ENCODE measurements at places on chromosomes 3 and 15. TPM values are rescaled to one million over a fixed set of nuclear protein-coding genes. Genes with fewer than 3 reads are reported as not detected.
A peak's percentile ranks its signal among the peaks of the same experiment; 100 is the strongest.

Gene DMXL2
- total RNA-seq: 27.9 TPM

DNA sequence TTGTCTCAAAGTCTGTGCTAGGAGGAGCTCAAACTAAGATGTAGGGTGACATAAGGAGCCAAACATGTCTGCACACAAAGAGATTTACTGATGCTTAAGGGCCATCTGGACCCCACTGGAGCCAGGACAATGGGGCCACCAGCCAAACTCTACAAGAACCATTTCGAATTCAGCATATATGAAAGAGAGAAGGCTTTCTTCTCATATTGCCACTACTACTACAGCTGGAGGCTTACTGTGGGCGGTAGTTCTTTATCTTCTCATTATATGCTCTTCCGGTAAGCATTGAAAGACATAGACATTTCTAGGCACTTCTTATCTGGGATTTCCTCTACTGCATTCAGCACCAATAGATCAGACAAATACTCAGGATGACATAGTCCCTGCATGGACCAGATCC is 404.4 kb upstream of the PROK2 start:
- DNase-seq: no peak

DNA sequence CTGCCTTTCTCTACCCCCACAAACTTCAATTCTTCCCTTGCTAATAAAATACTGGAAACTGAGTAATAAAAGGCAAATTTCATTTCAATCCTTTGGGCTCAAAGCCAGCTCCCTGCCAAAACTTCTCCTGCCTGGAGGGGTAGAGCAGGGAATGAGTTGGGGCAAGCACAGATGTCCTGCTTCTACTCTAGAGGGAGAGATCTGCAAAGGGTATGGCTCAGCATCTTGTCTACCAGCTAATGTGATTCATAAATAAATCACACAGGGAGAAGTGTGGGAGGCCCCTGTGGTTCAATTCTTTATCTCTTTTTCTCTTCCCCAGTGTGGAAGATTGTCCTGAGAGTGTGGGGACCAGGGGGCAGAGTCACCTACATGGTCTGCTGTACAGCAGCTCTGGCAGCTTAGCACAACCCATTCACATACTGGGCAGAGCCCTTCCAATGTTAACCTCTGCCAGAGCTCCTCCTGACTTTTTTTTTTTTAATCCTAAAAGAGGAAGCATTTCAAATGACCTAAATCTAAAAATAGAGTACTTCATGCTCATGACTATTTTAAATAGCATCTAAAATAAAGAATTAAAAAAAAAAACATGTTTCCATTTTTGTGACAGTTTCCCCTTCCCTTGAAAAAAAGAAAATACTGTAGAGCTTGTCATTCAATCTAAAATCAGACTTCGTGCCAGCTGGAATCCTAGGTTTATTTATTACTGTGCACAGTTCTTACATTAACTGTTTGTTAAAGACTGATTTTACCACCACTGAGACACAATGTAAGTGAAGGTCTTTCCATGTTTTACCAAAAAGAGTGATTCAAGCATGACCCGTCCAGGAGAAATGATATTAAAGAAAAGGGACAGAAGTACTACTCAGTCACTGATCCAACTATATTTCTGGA is 1083.7 kb upstream of the CFAP20DC start:
- no peak for DNase-seq

Gene RPSA
- total RNA-seq: 1,060 TPM

Gene MYO1E
- total RNA-seq: 61.0 TPM

Gene CCDC39
- not detected for total RNA-seq

DNA sequence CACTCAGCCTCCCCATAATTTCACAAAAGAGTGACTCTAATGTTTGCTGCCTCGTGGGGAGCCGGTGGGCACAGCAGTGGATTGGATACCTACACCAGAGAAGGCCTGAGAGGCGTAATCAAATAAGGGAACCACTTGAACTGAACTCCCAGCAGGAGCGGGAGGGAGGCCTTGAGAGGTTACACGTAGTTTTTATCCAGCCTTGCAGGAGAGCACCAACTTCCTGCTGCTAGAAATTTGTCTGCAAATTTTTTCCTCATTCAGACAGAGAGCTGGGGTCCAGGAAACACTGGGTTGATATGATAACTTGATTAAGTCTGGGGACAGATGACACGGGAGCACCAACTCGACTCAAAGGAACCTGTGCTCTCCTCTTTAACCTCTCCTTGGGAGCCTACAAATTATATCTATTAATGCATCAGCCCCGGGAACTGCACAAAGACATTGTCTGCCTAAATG is 69.8 kb downstream of the HES1 start:
- DNase-seq: no peak

- no peak for DNase-seq
Observed at GRCh38 chr3:24377218-24377993, 117.2 kb downstream of the THRB start.

GRCh38 chr3:190458040-190458439 is 8.3 kb upstream of the TMEM207 start:
- DNase-seq: peak; percentile 8

DNA sequence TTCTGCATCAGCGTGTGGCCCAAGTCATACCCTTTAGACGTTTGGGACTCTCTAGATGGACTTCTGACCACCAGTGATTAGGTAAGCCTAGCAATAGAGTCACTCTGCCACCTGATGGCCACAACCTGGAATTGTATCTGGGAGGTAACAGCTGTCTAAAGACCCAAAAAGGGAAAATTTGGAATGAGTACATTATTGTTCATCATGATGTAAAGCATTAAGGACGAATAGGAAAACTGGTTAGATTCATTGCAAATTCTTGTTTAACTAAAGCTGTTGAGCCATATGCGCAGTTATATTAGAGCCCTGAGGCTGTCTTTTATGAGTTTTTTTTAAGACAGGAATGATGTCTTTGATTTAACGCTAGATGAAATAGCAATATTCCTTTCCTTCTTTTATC is 63.6 kb downstream of the FAM81A start:
- peak; percentile 39 for DNase-seq

DNA sequence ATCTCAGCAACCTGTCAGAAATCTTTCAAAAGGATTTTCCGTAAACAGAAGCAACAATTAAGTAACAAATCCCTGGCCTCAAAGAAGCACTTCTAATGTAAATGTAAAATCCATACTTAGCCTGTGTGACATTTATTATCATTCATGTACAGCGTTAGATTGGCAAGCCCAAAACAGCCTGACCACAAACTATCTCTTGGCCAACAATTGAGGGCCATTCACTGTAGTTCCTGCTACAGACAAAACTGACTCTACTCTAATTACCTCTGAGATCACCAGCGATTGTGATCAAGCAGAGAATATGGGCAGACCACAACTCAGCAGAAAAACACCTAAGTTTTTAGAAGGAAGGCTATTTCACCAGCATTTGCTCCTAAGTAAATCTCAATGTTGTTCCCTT is 9.2 kb downstream of the SHQ1 start:
- DNase-seq: no peak

- no peak for DNase-seq
Observed at GRCh38 chr3:21158861-21159542, 592.0 kb downstream of the ZNF385D start.

Gene LYZL4
- not detected for total RNA-seq

Gene HRH1
- total RNA-seq: 2.7 TPM

- DNase-seq: peak; percentile 61
Observed at GRCh38 chr3:111809186-111809585, 49.9 kb upstream of the PHLDB2 start.

- no peak for DNase-seq
Observed at GRCh38 chr15:81547521-81548132, 173.6 kb upstream of the TMC3 start.

Gene SAMD7
- not detected for total RNA-seq

DNA sequence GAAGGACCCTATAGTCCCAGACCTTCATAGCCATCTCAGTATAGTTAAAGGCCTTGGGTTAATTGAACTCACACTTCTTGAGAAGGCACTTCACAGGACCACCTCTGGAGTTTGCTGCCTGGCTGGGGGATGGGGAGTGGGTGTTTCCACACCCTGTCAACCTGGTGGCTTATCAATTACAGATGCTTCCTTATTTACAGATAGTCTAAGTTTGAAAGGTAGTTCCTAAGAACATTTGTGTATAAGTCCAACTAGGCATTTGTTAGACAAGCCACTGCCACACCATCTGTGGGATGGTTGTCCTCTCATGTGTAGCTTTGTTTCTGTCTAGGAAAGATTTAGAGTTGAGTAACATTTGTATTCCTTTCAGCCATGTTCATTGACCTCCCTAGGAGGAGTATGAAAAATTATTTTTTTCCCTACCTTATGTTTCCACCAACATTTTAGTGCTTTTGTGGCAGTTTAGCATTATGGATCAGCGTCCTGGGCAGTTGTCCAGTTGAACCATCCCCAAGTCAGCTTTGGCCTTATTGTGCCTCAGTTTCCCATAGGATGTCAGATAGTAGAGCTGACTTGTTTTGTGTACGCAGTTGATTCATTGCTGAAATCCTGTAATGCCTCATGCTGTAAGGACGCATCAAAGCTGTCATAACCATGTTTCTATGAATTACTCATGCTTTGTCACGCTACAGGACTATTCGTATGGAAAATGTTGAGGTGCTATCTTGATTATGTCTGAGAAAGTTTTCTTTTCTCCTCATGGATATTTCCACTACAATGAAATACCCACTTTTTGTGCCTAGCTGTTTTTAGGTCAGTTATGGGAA is 21.2 kb upstream of the SIAH2 start:
- no peak for DNase-seq

DNA sequence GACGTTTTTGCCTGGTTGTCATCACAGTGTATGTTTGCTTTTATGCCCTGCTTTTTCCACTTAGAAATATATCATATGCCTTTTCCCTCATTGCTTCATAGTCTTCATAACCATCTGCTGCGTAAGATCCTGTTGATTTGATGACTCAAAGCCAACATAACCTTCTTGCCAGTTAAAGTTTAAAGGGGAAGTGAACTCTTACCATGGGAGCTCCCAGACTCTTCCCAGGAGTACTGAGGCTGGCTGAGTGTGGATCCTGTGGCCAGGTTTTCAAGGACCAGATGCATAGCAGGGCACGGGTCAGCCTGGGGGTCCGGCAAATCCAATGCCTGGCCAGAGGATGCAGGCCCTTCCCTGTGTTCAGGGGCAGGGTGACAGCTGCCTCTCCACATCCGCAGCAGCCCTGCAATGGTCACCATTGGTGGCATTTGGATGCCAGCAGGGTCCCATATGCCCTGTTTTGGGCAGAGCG is 42.0 kb upstream of the SACM1L start:
- DNase-seq: peak; percentile 63

DNA sequence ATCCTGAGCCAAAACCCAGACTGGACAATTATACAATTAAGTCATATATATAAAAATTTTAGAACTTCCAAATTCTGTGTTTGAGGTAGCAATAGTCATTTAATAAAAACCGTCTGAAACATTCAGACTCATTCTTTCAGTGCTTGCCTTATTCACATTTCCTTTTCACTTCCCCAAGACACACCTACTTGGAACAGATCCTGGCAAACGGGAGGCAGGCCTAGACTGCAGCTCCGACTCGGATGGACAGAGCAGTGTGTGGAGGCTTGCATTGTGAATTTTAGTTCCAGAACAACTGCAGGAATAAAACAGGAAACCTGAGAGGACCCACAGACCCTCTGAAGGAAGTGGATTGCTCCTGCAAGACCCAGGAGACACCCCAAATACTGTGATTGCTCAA is 341.4 kb downstream of the CNTN3 start:
- DNase-seq: no peak

Gene CLDN18
- total RNA-seq: not detected

DNA sequence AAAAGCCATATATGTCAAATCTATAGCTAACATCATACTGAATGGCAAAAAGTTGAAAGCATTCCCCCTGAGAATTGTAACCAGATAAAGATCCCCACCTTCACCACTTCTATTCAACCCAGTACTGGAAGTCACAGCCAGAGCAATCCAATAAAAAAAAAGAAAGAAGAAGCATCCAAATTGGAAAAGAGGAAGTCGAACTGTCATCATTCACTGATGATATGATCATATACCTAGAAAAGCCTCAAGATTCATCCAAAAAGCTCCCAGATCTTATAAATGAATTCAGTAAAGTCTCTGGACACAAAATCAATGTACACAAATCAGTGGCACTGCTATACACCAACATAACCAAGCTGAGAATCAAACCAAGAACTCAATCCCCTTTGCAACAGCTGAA is 97.4 kb downstream of the CBLB start:
- DNase-seq: no peak

- DNase-seq: no peak
Observed at GRCh38 chr3:71076361-71077002, 507.0 kb downstream of the FOXP1 start.

- DNase-seq: peak; percentile 39
Observed at GRCh38 chr15:36075333-36075732, 504.1 kb upstream of the CDIN1 start.

GRCh38 chr15:65856821-65857455 is 12.4 kb upstream of the RAB11A start:
- DNase-seq: peak; percentile 56

- peak; percentile 29 for DNase-seq
Observed at GRCh38 chr3:125186261-125186787, 26.2 kb downstream of the SLC12A8 start.

- no peak for DNase-seq
Observed at GRCh38 chr3:21738283-21738682, 12.7 kb downstream of the ZNF385D start.

DNA sequence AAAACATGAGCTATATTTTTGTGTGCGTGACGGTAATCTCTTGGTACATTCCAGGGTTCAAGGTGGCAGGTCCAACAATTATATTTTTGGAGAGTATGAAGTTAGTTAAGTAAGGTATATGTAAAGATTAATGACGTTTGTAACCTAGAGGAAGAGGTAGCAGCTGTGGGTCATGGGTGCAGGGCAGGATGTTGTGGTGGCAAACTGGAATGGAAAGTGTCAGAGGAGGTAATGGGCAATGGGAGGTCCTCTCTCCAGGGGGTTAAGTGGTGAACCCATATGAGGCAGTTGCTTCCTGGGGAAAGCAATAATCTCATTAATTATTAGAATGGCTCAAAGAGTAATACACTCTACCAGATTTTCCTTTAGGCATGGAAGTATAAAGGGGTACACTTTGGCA is 1.0 kb upstream of the CD200R1L start:
- no peak for DNase-seq

- no peak for DNase-seq
Observed at GRCh38 chr3:115666920-115667737, 43.8 kb downstream of the GAP43 start.

Measured in myocyte (in vitro differentiated cells).